Stimulated activated CD4-positive, alpha-beta T cell treated with anti-CD3 and anti-CD28 coated beads, Interleukin-15, amount 100 ng/mL, for 1 hour (primary cell): ENCODE measurements at places on chromosomes 13 and 19.

GRCh38 chr13:52921194-52921593, 72.8 kb upstream of the PCDH8 start:
- DNase-seq = no peak

DNA sequence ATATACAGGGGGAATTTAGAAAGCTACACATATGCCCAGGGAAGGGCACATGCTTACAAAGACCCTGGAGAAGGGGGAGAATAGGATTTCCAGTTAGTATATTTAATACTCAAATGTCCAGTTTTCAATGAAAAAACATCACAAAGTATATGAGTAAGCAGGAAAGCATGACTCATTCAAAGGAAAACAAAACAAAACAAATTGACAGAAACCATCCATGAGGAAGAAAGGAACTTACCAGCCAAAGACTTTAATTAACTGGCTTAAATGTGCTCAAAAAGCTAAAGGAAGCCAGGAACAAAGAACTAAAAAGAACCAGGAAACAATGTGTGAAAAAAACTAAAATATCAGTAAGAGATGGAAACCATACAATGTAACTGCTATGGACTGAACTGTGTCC, 716.2 kb upstream of the ARGLU1 start:
- no peak for DNase-seq

- no peak for DNase-seq
Observed at GRCh38 chr19:30332445-30333234, 39.5 kb upstream of the ZNF536 start.

GRCh38 chr13:112240076-112240475, 136.1 kb upstream of the SPACA7 start:
- no peak for DNase-seq

DNA sequence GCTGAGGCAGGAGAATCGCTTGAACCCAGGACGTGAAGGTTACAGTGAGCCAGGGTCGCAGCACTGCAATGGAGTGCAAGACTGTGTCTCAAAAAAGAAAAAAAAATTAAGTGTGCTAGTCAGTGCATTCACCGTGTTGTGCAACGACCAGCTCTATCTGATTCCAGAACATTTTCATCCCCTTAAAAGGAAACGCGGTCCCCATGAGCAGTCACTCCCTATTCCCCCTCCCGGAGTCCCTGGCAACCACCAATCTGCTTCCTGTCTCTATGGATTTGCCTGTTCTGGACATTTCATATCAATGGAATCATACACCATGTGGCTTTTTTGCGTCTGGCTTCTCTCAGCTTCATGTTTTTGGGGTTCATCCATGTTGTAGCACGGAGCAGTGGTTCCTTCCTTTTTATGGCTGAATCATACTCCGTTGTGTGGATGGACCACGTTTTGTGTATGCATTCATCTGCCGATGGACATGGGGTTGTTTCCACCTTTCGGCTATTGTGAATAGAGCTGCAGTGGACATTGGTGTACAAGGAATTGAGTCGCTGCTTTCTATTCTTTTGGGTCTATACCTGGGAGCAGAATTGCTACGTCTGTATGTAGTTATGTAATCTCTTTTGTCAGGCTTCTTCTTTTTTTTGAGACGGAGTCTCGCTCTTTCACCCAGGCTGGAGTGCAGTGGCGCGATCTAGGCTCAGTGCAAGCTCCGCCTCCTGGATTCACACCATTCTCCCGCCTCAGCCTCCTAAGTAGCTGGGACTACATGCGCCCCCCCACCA, 19.8 kb downstream of the MYO9B start:
- no peak for DNase-seq

DNA sequence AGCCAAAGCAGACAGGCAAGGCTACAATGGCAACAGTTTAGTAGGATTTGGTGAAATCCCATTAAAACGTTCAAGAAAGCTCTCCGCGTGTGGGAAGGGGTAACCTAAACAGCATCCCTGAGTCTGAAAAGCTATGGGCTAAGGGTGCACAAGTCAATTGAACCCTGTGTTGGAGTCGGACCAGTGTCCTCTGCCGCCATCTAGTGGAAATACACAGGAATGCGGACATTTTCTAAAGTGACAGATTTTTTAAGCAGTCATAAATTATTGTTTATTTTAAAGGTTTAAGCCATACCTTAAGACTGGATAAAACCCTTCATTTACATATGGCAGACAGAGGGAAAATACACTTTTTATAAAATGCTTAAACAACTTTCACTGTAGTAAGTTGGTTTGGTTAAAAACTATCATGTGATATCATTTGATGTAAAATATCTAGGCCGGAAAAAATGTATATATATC, 26.5 kb upstream of the LSM14A start:
- DNase-seq = no peak

DNA sequence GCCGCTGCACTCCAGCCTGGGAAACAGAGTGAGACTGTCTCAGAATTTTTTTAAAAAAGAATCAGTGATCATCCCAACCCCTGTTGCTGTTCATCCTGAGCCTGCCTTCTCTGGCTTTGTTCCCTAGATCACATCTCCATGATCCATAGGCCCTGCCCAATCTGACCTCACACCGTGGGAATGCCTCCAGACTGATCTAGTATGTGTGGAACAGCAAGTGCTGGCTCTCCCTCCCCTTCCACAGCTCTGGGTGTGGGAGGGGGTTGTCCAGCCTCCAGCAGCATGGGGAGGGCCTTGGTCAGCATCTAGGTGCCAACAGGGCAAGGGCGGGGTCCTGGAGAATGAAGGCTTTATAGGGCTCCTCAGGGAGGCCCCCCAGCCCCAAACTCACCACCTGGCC, at the start of gene KLK2:
KLK2 (plus strand) TSS at position 384 of the 400 bp plus-strand sequence. CDS start 35 bp downstream, outside the sequence.
- DNase-seq = no peak

DNA sequence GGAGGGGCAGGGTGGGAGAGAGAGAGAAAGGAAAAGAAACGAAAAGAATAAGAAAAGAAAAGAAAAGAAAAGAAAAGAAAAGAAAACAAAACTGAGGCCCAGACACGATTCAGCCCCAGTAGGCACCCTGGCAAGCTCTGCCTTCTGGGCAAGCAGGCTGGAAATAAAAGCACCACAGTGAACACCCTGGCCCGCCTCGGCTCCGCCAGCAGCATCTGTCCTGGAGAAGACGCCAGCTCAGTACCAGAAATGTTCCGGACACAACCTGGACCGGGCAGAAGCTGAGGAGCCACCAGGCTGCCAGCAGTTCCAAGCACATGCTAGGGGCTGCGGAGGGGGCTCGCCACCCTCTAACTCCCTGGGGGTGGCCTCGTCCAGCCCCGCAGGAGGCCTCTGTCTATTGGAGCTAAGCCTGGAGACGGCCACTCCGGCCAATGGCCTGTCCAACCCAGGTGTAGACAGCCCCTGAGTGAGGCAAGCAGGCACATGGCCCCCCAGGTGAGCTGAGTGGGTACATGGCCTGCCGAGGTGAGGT, 11.4 kb upstream of the CPAMD8 start:
- DNase-seq = no peak

GRCh38 chr13:46631179-46631542, 78.2 kb downstream of the LRCH1 start:
- DNase-seq = no peak

GRCh38 chr13:36717017-36717416, 43.2 kb downstream of the SERTM1 start:
- no peak for DNase-seq

DNA sequence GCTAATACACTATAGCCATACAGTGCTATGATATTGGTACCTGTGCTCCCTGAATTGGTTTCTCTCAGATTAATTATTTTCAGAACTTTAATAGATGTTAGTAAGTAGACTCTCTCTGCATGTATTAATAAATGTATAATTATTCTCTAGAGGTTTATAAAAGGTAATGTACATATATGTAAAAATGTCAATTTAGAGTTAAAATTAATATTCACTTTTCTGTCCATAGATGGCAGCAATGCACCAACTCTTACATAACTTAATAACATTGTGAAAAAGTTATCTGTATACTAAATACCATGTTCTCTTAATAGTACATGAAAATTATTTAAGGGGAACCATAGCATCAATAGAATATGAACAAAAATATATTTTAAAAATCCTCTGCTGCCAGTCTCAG, 515.0 kb upstream of the KLHL1 start:
- no peak for DNase-seq

- DNase-seq = no peak
Observed at GRCh38 chr13:19927117-19927748, 31.3 kb upstream of the ZMYM2 start.

GRCh38 chr13:108226184-108226583, 8.0 kb downstream of the ABHD13 start:
- no peak for DNase-seq

- DNase-seq = no peak
Observed at GRCh38 chr13:46893221-46893740, 3.6 kb downstream of the HTR2A start.

- no peak for DNase-seq
Observed at GRCh38 chr19:44960906-44961728, 5.9 kb downstream of the CLPTM1 start.

DNA sequence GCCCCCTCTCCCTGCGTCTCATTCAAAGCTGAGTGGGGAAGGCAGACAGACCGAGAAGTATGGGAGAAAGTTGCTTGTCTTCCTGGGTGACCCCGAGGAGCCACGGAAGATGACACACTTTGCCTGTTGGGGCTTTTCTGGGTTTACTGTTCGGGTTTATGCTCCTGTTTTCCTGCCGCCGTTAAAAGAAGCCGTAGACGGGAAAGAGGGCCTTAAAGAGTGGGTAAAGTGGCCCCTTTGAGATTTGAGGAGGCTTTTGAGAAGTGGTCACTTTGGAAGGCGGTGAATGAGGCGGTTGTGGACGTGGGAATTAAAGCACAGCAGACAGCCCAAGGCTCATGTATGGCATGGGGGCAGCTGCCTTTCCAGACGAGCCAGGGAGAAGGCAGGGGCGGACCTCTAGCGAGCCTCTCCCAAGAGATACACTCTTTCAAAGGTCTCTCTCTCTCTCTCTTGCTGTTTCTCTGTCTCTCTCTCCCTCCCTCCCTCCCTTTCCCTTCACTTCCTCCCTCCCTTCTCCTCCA, 493 bp upstream of the LHFPL6 start:
- no peak for DNase-seq

- DNase-seq = no peak
Observed at GRCh38 chr13:22077205-22077683, 406.4 kb downstream of the FGF9 start.

DNA sequence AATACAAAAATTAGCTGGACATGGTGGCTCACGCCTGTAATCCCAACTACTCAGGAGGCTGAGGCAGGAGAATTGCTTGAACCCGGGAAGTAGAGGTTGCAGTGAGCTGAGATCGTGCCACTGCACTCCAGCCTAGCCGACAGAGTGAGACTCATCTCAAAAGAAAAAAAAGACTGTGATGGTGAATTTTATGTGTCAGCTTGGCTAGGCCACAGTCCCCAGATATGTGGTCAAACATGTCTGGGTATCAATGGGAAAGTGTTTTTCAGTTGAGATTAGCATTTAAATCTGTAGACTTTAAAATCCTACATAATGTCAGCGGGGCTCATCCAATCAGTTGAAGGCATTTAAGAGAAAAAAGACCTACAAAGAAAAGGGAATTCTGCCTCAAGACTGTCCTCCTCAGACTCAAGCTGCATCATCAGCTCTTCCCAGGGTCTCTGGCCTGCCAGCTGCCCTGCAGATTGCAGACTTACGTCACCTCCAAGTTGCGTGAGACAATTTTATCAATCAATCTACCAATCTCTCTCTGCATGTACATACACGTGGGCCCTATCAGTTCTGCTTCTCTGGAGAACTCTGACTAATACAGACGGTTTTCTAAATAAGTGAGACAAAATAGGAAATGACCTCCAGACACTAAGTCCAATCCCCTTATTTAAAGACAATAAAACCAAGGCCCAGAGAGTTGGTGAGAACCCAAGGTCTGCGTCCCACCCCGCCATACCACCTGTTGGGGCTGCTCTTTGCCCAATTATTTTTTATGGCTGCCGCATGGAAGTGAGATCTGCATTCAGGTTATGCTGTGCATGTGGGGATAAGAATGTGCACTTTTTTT, 99.2 kb downstream of the ABCC4 start:
- no peak for DNase-seq

GRCh38 chr13:27372896-27373295, 51.5 kb upstream of the GTF3A start:
- no peak for DNase-seq

DNA sequence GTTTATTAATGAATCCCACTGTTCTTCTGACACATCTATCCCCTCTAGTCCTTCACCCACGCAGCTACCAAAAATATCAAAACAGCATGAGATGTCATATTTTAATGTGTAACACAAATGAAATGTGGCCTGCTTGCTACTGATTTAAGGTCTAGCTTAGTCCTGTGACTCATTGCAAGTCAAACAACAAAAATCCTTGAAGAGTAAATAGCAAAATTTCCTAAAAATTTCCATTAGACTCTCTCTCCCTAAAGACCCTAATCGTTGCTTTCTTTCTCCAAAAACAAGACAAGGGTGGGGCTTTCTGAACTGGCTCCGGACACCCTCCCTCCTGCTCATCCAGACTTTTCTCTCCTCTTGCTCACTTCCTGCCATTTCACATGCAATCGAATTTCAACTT, 99.9 kb upstream of the IPO5 start:
- DNase-seq = no peak

- no peak for DNase-seq
Observed at GRCh38 chr13:85538957-85539356, 260.3 kb downstream of the SLITRK6 start.

DNA sequence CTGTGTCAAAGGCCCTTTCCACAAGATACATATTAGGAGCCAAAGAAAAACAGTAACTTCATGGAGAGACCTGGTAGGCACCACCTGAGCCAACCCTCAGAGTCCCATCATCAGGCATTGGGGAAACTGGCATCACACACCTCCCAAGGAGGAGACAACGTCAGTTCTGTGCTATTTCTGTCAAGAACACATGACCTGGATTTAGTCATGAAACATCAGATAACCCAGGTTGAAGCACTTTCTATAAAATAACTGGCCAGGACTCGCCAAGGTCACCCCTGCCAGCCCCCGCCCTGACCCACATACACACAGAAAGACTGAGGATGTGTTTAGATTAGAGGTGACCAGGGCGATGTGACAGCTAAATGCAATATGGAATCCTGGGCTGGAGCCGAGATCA, 35.6 kb downstream of the COL4A1 start:
- no peak for DNase-seq

GRCh38 chr13:73168953-73169401, 110.2 kb downstream of the KLF5 start:
- no peak for DNase-seq

GRCh38 chr19:31459430-31459829, 110.2 kb upstream of the TSHZ3 start:
- DNase-seq = no peak

GRCh38 chr19:40444000-40444824, at the start of gene SERTAD3:
SERTAD3 (minus strand) TSS chr19:40444335; CDS start chr19:40442080, 2,255 bp downstream.
- DNase-seq = peak; percentile 95

GRCh38 chr13:28406733-28407266, 88.1 kb downstream of the FLT1 start:
- no peak for DNase-seq

DNA sequence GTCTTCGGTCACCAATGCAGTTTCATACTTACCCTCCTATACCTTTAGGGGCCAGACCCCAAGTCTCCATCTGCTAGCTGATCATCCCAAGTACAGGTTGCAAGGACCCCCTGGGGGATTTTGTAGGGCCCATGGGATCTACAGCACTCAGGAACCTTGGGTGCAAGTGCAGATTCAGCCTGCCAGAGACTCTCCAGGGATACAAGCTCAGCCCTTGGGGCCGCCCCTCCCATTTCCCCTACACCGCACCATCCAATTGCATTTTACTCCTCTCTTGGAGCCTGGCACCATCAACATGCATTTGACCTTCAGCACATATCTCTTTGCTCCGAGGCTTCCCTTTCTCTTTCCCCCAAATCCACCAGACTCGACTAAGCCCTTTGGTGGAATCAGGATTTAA, 154.7 kb upstream of the ZNF536 start:
- DNase-seq = no peak
